ENCODE measurements at places on chromosomes 16 and 17. TPM values are rescaled to one million over a fixed set of nuclear protein-coding genes. Genes with fewer than 3 reads are reported as not detected.

- no peaks in the 10 kb centered on the region for H3K27me3 ChIP-seq
- peaks cover 46% of the 10 kb centered on the region for H3K4me1 ChIP-seq
- H3K4me3 ChIP-seq = no peak overlapping the region
- DNase-seq = no peak
- H3K36me3 ChIP-seq = peaks cover 18% of the 10 kb centered on the region
Observed at GRCh38 chr17:82103553-82104451, 5.8 kb upstream of the FASN start.

GRCh38 chr17:50285941-50286340, 11.7 kb downstream of the TMEM92 start:
- H3K4me1 ChIP-seq = peaks cover 14% of the 10 kb centered on the region
- H3K4me3 ChIP-seq = no peak overlapping the region
- no peak for DNase-seq
- H3K27ac ChIP-seq = no peak overlapping the region
- H3K36me3 ChIP-seq = no peaks in the 10 kb centered on the region
- no peaks in the 10 kb centered on the region for H3K27me3 ChIP-seq

DNA sequence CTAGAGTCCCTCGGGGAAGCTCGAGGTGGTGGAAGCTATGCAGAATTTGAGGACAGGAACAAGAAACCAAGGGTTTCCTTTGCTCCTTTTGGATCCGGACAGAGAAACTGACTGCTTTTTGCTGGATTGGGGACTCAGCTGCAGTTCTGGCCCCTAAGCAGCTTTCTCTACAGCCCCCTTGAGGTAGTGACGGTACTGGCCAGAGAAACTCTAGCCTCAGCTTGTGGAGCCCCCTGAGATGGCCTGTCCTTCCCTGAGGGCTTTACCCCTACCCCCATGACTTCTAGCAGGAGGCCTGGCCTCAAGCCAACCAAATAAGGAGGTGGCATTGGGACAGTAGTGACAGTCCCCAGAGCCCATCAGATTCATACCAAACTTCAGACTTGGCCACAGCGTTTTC, 118.1 kb downstream of the IRX5 start:
- no peak overlapping the region for H3K4me3 ChIP-seq
- H3K27me3 ChIP-seq = no peaks in the 10 kb centered on the region
- H3K4me1 ChIP-seq = no peaks in the 10 kb centered on the region
- DNase-seq = no peak
- no peak overlapping the region for H3K27ac ChIP-seq

DNA sequence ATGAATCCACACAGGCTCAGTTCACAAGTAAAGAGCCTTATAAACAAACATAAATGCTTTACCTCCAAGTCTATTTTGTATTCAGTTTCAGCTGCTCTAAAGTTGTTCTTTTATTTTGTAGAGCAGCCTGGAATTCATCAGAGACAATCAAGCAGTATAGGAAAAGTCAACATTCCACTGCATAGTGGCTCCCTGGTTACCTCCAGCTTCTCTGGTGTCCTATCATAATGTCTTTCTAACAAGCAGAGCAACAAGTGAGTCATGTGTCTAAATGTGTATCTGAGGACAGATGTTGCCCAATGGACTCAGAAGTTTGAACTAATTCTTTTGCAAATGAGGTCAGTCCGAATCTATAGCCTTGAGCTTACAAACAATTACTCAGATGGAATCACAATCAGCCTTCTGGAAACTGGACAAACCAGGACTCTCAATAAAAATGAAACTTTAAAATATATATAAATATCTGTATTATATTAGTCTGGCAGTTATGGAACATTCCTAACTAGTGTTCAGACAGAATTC, 292.0 kb upstream of the TOM1L1 start:
- no peak for DNase-seq
- H3K4me1 ChIP-seq = no peaks in the 10 kb centered on the region
- no peak overlapping the region for H3K4me3 ChIP-seq
- H3K36me3 ChIP-seq = no peaks in the 10 kb centered on the region
- no peaks in the 10 kb centered on the region for H3K27me3 ChIP-seq
- H3K27ac ChIP-seq = no peak overlapping the region

DNA sequence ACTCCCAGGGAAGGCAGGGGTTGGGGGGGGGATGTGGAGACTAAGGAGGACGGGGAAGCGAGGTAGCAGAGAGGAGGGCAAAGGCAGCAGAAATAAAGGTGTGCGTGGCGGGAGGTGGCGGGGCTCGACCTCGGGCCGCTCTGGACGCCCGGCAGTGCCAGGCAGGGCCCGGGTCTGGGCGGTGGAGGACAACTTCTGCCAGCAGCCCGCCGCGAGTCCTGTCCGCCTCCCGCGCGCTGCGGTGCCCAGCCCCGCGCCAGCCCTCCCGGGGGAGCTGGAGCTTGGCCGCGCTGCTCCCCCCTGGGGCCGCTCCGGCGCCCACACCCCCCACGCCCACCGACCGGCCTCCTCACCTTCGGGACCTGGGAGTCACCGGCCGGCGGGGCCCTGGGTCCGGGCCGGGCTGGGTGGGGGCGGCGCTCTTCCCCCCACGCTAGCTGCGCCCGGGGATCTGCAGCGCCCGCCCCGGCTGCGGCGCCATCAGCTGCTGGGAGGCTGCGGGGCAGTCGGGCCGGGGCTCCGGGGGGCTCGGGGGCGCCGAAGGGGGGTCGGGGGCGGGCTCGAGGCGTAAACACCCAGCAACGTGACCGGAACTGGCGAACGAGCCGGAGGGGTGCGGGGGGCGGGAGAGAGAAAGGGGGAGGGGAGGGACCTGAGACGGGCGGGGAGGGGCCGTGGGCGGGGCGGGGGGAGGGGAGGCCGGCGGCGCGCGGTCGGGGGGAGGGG, at the start of gene CCDC92B:
Gene CCDC92B (minus strand): TSS at position 595 of the 726 bp plus-strand sequence. CDS start 14,507 bp downstream, outside the sequence.
- H3K4me3 ChIP-seq = no peak within 1 kb of the TSS
- 0 out of 2 replicates have a peak, but pooled peaks cover 2% of the 10 kb centered on the region for H3K4me1 ChIP-seq
- no peaks in the 10 kb centered on the region for H3K36me3 ChIP-seq

- no peak overlapping the region for H3K27ac ChIP-seq
- DNase-seq = no peak
- no peaks in the 10 kb centered on the region for H3K27me3 ChIP-seq
- H3K4me1 ChIP-seq = no peaks in the 10 kb centered on the region
- H3K36me3 ChIP-seq = no peaks in the 10 kb centered on the region
- H3K4me3 ChIP-seq = no peak overlapping the region
Observed at GRCh38 chr16:73775841-73776388, 520.7 kb upstream of the PSMD7 start.

DNA sequence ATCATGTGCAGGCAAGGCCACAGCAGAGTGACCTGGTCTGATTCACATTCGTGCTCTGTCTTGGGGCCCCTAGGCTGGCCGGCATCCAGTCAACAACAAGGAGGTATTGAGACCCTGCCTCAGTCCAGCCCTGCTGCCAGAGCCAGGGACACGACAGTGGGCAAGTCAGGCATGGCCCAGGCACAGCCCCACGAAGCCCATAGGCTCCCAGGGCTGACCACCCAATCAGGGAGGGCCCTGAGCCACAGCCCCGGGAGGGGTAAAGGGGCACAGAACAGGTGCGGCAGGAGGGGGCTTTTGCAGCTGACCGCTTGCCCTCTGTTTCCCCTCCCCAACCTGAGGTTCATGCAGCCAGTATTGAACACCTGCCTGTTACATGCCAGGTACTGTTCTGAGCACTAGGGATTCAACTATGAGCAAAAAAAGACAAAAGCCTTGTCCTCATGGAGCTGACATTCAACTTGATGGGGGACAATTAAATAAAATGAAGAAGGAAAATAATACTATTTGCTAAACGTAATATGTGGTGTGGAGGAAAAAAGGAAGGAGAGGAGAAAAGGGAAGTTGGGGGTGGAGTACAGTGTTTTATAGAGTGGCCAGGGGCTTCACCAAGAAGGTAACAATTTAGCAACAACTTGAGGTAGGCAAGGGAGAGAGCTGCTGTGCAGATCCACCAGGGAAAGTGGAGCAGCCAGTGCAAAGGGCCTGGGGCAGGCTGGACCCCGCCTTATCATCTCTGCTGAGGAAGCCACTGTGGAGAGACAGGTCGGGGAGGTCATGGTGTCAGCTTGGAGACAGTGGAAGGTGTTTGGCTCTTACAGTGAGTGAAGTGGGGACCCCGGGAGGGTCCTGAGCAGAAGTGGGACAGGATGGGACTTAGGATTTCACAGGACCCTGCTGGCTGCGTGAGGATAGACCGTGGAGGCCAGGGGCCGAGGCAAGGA, 6.1 kb downstream of the DRC3 start:
- no peak overlapping the region for H3K27ac ChIP-seq
- no peaks in the 10 kb centered on the region for H3K27me3 ChIP-seq
- H3K4me1 ChIP-seq = peaks cover 6% of the 10 kb centered on the region
- no peak for DNase-seq
- no peaks in the 10 kb centered on the region for H3K36me3 ChIP-seq
- H3K4me3 ChIP-seq = no peak overlapping the region

GRCh38 chr16:12569061-12569460, 234.6 kb downstream of the CPPED1 start:
- no peaks in the 10 kb centered on the region for H3K36me3 ChIP-seq
- no peak overlapping the region for H3K4me3 ChIP-seq
- H3K27ac ChIP-seq = no peak overlapping the region
- 0 out of 2 replicates have a peak, but pooled peaks cover 2% of the 10 kb centered on the region for H3K4me1 ChIP-seq
- DNase-seq = no peak

DNA sequence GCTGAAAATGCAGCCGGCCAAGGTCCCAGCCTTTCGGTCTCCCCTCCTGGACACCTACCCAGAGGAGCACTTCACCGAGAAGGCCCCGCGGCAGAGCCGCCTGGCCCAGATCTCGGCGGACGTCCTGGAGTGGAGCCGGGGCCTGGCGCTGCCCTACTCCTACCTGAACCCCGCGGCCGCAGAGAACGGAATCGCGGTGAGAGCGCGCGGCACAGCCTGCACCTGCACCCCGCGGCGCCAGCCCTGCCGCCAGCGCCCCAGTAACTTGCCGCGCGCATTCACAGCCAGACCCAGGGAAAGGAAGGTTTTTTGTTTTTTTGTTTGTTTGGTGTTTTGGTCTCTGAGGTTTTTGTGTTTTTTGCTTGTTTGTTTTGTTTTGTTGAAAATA, 15.2 kb downstream of the ALOX12B start:
- H3K27ac ChIP-seq = no peak overlapping the region
- no peaks in the 10 kb centered on the region for H3K36me3 ChIP-seq
- DNase-seq = no peak
- peaks cover 4% of the 10 kb centered on the region for H3K27me3 ChIP-seq
- no peak overlapping the region for H3K4me3 ChIP-seq

DNA sequence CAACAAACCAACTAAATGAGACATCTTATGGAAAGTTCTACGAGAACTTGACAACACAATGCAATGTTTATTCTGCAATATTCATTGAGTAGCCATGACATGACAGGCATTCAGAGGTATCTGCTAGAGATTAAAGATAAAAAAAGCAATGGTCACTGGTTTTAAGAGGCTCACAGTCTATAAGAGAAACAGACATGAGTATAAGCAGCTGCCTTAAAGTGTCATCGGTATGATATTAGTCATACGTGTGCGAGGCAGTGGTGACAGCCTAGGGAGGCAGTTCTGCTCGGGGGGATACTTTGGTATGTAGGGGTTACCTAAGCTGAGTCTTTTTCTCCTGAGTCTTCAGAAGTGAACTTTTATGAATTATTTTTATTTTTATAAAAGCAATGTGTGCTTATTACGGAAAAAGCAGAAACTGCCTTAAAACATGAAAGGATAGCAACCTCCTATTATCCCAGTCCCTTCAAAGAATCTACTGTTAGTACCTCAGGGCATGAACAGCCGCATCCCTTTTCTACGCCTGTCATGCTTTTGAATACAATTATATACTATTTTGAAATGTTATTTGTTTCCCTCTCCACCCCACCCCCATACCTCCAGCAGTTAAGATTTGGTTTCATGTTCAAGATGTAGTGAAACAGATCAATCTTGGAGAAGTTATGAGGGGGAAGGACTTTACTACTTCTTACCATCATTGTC, 7.7 kb downstream of the ST6GALNAC1 start:
- H3K4me1 ChIP-seq = no peaks in the 10 kb centered on the region
- no peaks in the 10 kb centered on the region for H3K27me3 ChIP-seq
- DNase-seq = no peak
- H3K36me3 ChIP-seq = no peaks in the 10 kb centered on the region

- peaks cover 4% of the 10 kb centered on the region for H3K4me1 ChIP-seq
- no peak overlapping the region for H3K4me3 ChIP-seq
- DNase-seq = no peak
- peaks cover 4% of the 10 kb centered on the region for H3K36me3 ChIP-seq
- peaks cover 5% of the 10 kb centered on the region for H3K27me3 ChIP-seq
- no peak overlapping the region for H3K27ac ChIP-seq
Observed at GRCh38 chr16:87826798-87827587, 42.3 kb downstream of the SLC7A5 start.

DNA sequence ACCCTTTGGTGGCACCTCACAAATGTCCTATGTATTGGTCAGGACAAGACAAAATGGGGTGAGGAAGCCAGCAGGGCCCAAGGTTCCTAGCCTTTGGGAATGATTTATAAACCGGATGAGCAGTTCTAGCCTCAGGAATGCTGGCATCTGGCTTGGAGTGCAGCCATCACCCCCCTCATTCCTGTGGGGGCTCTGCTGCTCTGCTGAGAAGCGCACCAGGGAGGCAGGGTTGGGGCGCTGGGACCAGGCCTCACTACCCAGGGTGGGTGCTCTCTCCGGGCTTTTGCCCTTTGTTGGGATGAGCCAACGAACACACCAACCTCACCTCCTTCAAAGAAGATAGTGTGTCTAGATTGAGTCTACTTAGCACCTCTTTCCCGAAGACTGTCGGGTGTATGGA, 39.2 kb downstream of the TMEM11 start:
- no peak for DNase-seq
- H3K4me1 ChIP-seq = no peaks in the 10 kb centered on the region

DNA sequence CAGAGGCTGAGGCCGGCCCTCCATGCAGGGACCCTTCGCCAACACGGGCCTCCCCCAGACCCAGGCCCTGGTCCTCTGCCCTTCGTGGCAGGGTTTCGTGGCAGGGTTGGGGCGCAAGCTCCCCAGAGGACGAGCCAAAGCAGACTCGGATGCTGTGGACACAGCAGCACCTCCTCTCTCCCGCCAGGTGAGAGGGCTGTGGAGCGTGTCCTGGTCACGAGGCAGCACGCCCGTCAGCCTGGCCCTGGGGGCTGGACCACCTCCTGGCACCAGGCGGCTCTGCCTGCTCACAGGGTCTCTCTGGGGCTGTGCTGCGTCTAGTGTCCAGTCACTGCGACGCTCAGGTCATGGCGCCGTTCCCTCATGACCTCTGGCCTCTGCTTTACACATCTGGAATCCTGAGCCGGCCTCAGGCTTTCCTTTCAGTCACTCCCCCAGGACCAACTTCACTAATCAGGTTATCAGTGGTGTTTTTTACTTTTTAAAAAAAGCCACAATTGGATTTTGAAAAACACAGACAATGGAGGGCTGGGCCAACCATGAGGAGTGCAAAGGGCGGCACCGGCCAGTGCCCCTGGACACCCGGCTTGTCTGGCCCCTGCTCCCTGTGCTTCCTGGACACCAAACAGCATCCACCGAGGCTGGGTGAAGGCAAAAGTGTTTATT, 5.4 kb downstream of the NDUFAF8 start:
- H3K36me3 ChIP-seq = 0 out of 2 replicates have a peak, but pooled peaks cover 2% of the 10 kb centered on the region
- DNase-seq = no peak
- H3K27me3 ChIP-seq = no peaks in the 10 kb centered on the region
- no peak overlapping the region for H3K27ac ChIP-seq

- H3K27ac ChIP-seq = no peak overlapping the region
- no peak for DNase-seq
- no peaks in the 10 kb centered on the region for H3K27me3 ChIP-seq
- H3K36me3 ChIP-seq = no peaks in the 10 kb centered on the region
Observed at GRCh38 chr16:65102326-65102725, 19.5 kb downstream of the CDH11 start.

The TMEM100 gene
- total RNA-seq = not detected

The CNTNAP4 gene
- not detected for total RNA-seq

The NME3 gene
- total RNA-seq = 103 TPM

All from HCT116 (cell line).